ENCODE measurements at places on chromosomes 1 and 21. TPM values are rescaled to one million over a fixed set of nuclear protein-coding genes. Genes with fewer than 3 reads are reported as not detected.

TMEM234 gene
- 12.3 TPM for total RNA-seq

YRDC gene
- 6.3 TPM for total RNA-seq

CR1L gene
- not detected for total RNA-seq

RSPO1 gene
- total RNA-seq = not detected

ROR1 gene
- total RNA-seq = 34.8 TPM

NR0B2 gene
- 5.7 TPM for total RNA-seq

KRTAP7-1 gene
- not detected for total RNA-seq

OR6F1 gene
- not detected for total RNA-seq

PLA2G2F gene
- not detected for total RNA-seq

HIVEP3 gene
- 3.7 TPM for total RNA-seq

RAB3B gene
- not detected for total RNA-seq

CFAP57 gene
- total RNA-seq = 0.13 TPM

- DNase-seq = no peak
Measured at GRCh38 chr21:44578371-44579055, 1.9 kb downstream of the KRTAP10-5 start.

DNA sequence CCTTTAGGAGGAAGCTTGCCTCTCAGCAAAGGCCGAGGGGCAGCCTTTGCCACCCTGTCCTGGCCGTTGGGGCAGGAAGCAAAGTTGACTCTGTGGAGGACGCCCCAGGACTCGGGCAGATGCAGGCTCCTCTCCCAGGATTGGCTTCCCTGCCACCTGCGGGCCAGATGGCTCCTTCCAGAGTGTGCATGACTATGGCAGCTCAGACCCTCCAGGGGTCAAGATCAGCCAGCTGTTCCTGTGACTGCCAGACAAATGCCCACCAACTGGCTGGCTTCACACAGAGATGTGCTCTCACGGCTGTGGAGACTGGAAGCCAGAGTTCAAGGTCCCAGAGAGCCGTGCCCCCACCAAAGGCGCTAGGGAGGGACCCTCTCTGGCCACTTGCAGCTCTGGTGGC, 87.0 kb upstream of the VAMP3 start:
- no peak for DNase-seq

DNA sequence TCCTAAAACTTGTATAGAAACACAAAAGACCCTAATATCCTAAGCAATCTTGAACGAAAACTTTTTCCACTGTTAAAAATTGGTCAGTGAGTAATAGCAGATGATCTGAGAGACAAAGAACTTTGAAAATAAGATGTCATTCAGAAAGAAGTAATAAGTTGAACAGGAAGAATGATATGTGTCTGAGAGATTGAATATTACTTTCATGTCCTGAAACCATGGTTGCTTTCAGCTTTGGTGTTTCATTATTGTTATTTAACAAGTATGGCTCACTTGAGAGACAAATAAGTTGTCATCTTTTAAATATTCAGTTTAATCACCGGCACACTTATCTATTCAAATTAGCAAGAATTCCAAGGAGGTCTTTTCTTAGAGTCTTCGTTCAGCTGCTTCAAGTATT, 11.4 kb downstream of the PRKACB start:
- DNase-seq = no peak

GRCh38 chr1:151311589-151312331, 15.5 kb downstream of the PI4KB start:
- no peak for DNase-seq

GRCh38 chr1:192603218-192603787, 27.7 kb downstream of the RGS1 start:
- DNase-seq = no peak

DNA sequence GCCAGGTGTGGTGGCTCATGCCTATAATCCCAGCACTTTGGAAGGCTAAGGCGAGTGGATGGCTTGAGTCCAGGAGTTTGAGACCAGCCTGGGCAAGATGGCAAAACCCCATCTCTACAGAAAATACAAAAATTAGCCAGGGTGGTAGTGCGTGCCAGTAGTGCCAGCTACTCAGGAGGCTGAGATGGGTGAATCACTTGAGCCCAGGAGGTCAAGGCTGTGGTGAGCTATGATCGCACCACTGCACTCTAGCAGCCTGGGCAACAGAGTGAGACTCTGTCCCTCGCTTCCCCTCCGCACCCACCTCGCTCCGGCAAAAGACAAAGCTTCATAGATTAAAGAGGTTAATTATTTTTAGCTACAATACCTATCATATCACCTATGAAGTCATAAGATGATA, 100.0 kb downstream of the HHAT start:
- no peak for DNase-seq

GRCh38 chr1:183277821-183278738, 92.0 kb downstream of the LAMC2 start:
- peak; percentile 31 for DNase-seq

DNA sequence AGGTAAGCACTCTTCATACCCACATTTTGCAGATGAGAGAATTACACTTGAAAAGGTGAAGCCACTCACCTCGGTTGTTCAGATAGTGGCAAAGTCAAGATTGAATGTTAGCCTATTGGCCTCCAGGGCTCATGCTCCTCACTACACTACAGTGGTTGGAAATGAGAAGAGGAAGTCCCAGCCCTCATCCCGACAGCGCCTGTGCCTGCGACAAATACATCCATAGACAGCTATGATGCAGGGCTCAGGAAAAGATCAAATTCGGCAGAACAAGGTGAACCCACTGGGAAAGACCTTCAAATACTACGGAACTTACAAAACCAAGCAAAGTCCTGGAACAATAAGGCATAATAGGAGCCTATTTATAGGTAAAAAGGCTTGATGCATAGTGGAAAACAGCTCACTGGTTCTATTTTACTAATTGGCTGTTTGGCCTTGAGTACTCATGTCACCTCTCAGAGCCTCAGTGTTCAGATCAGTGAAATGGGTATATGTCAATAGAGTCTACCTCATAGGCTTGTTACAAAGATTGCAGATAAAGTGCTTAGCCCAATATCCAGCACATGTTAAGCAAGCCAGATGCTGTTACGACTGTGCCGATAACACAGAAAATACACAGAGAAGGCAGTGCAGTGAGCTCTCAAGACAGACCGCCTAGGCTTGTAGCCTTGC, 3.5 kb downstream of the SPOCD1 start:
- peak; percentile 5 for DNase-seq

DNA sequence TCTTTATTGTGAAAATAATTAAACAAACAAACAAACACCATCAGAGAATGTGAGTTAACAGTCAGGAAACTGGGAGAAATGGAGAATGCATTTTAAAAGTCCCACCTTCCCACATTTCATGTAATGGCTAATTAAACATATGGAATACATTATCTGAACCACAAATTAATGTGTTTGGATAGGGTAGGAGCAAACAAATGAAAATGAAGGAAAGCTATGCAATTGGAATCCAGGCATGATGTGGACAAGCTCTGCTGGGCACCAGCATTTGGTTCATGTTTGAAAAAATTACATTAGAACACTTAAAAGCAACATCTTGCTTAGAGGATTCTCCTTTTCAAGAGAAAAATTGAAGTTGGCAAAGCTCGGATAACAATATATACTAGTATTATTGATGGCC, 628.1 kb downstream of the LMO4 start:
- no peak for DNase-seq

DNA sequence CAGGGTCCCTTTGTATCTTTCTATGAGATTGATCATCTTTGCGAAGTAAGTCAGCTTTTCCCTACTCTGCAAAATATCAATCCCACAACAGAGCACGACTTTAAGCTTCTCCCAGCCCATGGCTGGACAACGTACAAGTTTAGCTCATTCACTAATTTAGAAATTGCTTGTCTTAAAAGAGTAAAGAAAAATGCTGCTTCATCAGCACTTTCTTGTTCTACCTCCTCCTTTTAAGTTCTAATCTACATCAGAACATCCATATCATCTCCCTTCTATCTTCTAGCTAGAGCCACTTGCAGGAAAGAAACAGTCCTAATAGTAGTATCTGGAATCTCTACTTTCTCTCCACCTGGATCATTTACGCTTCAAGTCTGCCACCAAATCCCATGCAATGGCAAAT, 441.2 kb upstream of the ESRRG start:
- no peak for DNase-seq

GRCh38 chr21:42214921-42215320, 4.0 kb upstream of the ABCG1 start:
- peak; percentile 67 for DNase-seq

DNA sequence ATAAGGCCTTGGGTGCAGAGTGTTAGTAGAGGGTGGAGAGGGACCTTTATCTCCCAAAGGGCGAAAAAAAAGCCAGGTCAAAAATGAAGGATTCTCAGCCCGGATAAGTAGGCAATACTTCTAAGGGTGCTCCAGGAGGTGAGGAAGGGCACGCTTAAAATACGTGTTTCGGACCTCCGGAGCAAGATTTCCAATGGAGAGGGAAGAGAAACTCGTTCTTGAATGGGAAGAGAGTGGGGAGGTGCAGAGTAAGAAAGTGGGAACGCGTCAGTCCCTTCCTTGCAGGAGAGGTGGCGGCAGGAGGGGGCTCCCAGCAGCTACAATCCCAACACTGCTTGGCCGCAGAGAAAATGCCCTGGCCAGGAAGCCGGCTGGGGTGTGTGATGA, 581 bp downstream of the EFCAB14 start:
- DNase-seq = no peak

GRCh38 chr1:117572546-117572945, 33.3 kb upstream of the TENT5C start:
- DNase-seq = no peak

DNA sequence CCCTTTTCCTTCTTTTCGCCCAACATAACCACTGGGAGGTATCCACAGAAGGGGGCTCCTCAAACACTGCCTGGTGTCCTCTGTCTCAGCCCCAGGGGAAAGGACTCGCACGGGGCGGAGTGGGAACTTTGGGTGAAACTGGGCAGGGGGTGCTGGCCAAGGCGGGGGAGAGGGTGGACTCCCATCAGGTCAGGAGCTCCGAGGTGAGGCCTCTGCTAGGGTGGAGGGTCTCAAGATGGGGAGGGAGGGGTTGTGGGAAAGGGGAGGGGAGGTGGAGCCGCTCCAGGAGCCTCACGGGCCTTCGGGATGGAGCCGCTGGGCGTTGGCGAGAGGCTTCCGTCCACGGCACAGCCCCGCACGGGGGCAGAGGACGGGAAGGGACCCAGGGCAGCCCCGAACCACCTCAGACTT, 43.2 kb upstream of the POFUT2 start:
- DNase-seq = no peak

- peak; percentile 90 for DNase-seq
Measured at GRCh38 chr21:33036430-33037162, 10.9 kb downstream of the OLIG2 start.

DNA sequence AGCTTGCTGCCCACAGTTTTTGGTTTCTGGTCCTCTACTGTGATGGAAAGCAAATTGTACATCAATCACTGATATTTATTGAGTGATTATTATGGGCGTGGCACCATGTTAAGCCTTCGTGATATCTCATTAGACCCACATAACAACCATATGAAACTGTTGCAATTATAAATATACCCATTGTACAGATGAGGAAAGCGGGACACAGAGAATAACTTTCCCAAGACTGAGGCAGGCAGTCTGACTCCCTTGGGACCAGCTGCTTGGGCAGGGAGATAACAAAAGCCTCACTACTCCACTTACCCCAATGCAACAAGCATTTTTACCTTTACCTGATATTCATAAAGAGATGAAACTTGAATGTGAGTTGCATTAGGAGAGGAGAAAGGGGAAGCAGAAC, 4.3 kb upstream of the CASZ1 start:
- no peak for DNase-seq

- DNase-seq = no peak
Measured at GRCh38 chr1:234887016-234887900, 241.4 kb downstream of the TOMM20 start.

- no peak for DNase-seq
Measured at GRCh38 chr1:181816608-181817007, 244.9 kb downstream of the ZNF648 start.
